ENCODE measurements at places on chromosomes 2 and 18.

DNA sequence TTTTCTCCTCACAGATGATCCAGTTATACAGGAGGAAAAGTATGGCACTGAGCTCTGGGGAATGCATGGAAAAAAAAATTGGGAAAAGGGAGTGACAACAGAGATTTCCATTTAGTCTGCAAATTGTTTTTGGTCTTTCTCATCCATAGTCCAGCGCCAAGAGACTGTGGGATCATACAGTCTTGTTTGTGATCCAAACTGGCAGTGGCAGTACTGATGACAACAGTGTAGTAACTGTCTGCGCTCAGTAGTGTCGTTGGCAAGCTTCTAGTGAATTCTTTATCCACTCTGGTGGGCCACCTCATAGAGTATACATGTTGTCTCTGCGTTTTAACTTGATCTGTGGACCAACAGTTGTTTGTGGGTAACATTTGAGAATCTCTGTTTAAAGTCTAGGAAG lies 37.9 kb downstream of the GALNT1 start:
- DNase-seq: no peak

DNA sequence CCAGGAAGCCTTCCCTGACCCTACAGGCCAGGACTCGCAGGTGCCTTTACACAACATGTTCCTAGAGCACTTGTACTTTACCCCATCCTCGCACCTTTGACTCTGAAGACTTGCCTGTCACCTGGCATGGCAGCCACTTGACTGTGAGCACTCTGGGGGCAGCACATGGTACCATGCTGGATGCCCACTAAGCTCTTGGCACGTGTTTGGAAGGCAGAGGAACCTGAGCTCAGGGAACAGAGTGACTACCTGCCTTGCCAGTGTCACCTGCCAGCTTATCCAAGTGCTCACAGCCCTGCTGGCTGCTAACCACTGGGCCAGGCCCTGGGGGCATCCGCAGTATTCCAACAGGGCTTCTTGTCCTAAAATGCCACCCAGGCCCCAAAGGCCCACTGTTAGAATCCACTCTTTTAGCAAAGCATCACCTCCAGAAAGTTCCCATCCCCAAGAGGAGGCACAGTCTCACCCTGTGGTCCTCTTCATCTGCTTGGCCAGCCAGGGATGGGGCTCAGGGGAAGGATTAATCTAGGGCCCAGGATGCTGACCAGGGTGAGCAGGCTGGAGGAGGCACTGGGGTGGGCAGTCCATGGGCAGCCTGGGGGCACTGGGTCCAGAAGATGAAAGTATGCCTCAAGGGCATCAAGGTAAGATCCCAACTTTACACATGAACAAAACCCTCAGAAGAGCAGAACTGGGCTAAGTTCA lies 57.0 kb downstream of the ZBTB7C start:
- no peak for DNase-seq

DNA sequence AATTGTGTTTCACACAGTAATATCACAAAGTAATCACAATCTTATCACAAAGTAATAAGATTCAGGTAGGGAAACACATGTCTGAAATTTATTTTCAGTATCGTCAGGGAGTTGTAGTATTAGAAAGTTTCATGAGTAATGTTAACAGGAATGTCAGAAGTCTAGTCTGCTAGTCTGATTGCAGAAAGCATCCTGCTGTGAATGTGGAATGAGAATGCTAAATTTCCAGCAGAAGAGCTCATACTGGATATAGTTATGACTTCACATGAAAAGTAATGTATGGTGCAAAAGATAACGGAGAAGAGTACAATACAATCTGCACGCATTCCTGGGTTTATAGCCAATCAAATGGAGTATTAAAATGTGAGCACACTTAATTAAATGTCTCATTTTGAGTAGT lies 494.7 kb upstream of the SETBP1 start:
- no peak for DNase-seq

GRCh38 chr18:306608-307255 lies 38.9 kb upstream of the THOC1 start:
- no peak for DNase-seq

DNA sequence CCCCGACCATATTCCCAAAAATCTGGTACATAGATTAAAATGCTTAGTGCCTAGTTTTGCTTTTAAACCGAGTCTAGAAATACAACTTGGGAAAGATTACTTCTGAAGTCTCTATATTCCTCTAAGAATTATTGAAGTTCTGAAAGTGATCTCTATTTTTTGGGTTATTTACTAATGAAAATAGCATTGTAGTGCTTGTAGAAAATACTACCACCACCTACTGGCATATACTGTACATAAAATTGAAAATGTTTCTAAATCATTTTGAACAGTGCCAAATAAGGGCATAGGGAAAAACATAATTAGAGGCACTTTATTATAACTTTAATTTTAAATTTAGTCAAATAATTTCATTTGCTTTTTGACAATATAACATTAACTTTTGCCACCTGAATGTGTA lies 1399.6 kb upstream of the ZEB2 start:
- DNase-seq: no peak

DNA sequence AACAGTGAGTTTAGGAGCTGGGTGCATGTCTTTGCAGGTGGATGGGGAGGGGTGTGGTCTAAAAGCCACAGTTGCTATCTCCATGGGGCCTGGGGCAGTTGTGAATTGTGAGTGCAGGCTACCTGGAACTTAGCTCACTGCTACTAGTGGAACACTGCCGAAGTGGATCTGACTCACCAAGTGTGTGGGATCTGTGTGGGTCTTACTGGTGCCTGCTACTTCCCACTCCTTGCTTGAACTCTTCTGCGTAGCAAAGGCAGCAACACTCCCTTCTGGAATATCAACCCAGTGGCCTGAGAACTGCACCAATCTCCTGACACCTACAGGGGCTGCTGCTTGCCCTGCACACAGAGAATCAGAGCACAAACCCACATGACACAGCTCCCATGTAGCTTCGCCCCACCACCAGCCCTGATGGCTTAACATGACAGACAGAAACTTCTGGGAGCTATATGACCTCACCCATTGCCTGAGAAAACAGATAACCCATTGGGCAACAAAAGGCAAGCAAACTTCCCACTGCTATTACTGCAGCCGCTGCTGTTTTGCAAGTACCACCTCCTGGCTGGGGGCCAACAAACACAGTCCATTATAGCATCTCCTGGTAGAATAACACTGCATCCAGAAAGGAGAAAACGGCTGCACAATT lies 455.1 kb upstream of the DDX18 start:
- DNase-seq: peak; percentile 53

DNA sequence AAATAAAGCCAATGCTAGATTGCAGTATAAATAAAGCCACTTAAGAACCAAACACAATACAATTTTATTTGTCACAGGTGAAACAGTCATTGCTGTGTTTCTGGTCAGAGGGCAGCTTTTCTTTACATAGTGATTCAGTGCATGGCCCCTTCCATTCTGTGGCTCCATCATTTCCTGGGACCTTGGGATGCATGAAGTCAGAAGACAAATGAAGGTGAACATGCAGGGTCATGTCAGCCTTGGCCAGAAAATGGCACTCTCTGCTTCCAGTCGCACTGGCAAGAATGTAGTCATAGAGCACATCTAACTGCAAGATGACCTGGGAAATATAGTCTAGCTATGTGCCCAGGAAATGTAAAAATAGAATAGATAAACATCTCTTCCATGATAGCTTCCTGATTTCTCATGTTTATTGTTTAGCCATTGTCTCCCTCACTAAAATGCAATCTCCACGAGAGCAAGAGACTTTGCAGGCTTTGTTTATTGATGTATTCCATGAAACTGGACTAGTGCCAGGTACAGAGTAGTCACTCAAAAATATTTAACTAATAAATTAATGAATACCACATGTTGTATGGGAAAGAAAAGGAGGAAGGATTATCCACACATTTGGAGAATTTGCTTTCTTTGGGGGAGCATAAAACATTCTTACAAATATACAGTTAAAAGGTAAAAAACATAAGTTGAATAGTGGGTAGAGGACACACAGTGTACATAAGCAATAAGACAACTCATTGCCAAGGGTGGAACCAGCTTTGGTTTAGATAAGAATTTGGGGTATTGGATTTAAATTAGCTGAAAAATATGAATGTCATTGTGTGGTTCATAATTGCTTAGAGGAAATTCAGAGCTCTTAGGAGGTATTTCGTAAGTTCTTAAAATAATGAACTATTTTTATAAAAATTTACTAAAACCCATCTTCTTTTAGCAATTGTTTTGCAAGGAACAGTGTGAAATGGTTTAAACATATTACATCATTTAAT lies 343.8 kb downstream of the PID1 start:
- DNase-seq: no peak

- DNase-seq: peak; percentile 13
Observed at GRCh38 chr18:75253784-75254183, 43.2 kb downstream of the TSHZ1 start.

- DNase-seq: no peak
Observed at GRCh38 chr18:30987467-30988241, 54.9 kb downstream of the DSC3 start.

DNA sequence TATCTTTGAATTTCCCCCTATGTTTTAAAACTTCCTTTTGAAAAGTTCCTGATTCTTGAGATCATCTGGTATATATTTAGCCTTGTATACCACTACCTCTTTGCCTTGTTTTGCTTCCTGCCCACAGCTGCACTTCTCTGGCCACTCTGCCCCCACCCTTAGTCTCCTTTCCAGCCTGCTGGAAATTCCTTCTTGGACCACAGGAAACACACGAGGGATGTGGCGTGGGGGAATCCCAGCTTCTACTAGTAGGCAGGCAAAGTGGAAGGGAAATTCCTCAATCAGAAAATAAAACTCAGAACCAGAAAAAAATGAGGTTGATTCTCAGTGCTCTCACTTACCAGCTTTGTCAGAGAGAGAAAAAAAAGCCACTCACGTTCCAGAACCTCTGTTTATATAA lies 13.4 kb downstream of the IL18RAP start:
- DNase-seq: no peak

- DNase-seq: no peak
Observed at GRCh38 chr2:64210816-64211215, 66.6 kb upstream of the PELI1 start.

GRCh38 chr2:201678401-201678800 lies 20.0 kb downstream of the MPP4 start:
- no peak for DNase-seq

DNA sequence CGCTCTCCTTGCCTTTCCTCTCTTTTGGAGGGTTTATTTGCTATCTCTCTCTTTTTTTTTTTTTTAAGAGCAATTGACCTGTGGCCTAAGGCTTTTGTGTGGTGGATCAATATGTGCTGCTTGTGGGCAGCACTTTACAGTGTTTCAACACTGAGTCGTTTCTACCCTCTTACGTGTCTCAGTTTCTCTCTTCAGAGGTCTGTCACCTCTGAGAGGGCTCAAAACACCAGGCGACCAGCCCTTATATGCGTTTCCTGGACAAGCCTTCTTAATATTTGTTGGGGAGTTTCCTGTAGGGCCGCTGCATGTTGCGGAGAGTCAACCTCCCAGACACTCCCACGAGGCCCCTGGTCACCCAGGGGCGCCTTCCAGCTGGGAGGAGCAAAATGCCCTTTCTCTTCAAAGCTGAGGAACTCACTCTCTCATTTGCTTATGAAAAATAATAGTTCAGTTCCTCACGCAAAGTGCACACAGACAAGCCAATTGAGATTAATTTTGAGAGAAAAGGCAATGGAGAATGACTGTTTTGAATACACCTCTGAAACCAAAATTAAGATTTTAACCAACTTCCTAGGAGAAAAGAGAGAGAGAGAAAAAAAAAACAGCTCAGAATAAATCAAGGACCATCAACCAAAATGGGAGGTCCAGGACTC lies 96.3 kb upstream of the B3GNT2 start:
- no peak for DNase-seq

DNA sequence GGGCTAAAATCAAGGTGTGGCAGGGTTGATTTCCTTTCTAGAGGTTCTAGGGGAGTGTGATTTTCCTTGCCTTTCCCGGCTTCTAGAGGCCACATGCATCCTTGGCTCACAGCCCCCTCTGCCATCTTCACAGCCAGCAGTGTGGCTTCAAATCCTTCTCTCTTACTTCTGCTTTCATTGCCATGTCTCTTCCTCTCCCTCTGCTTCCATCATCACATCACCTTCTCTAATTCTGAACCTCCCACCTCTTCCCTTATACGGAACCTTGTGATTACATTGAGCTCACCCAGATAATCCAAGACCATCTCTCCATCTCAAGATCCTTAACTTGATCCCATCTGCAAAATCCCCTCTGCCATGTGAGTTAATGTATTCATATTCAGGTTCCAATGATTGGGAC lies 56.2 kb upstream of the RMDN2 start:
- no peak for DNase-seq

DNA sequence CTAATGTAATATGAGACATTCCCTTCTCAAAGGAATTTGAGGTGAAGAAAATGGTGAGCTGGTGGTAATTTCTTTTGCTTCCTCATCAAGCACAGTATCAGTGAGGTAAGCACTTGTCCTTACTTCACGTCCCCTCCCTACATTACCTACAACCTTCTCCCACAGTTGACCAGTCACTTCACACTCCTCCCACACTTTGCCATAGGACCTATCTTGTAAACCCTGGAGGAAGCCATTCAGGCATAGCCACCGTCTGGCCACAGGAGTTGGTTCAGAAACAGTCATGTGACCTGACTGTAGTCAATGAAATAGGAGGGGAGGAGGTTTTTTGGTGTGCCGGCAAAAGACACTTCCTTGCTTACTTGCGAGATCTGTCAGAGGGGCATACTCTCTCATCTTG lies 12.1 kb downstream of the ACOXL start:
- no peak for DNase-seq

GRCh38 chr2:74297950-74298349 lies 45.3 kb downstream of the SLC4A5 start:
- no peak for DNase-seq

- no peak for DNase-seq
Observed at GRCh38 chr2:106037932-106038331, 156.2 kb downstream of the UXS1 start.

- no peak for DNase-seq
Observed at GRCh38 chr2:234292962-234293243, 204.0 kb downstream of the ARL4C start.

- peak; percentile 93 for DNase-seq
Observed at GRCh38 chr2:53498210-53498609, 269.4 kb upstream of the CHAC2 start.

DNA sequence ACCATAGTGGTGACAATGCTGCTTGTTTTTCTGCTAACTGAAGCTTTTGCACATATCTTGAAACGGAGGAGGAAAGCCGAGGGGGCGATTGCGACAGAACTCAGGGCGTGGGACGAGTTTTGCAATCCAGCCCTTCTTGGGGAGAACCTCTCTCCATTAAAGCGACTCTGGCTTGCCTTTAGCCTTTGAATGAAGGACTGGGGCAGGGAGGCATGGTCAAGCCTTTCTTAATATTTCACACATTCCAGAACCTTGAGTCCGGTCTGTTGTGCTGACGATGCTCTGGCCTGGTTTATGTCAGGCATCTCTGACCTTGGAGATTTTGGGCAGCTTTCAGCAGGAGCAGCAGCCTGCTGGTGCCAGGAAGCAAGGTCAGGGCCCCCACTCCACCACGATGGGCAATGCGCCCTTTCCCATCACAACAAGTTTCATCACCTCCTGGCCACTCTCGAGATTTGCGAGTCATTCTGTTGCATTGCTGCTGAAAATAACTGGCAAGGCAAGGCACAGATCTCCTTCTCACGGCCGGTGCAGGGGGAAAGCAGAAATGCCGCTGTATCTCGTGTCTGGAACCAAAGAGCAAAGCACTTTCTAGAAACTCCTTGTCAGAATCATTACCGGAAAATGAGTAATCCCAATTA lies 10.8 kb downstream of the EMILIN2 start:
- no peak for DNase-seq

GRCh38 chr18:55432307-55433040 lies 155.5 kb downstream of the TCF4 start:
- DNase-seq: no peak

GRCh38 chr2:105755895-105756294 lies 11.2 kb downstream of the NCK2 start:
- DNase-seq: no peak

Measured in SHP77 (cell line).